Omental fat pad (tissue), 4 donors: ENCODE measurements at places on chromosomes 13 and 19. TPM values are rescaled to one million over a fixed set of nuclear protein-coding genes. Genes with fewer than 3 reads are reported as not detected.

- DNase-seq, result no peak
These were observed at the start of gene LRRC25 for GRCh38 chr19:18397242-18398202. LRRC25 (minus strand) TSS chr19:18397622; CDS start chr19:18396963, 659 bp downstream.

Gene IL12RB1
- 1.9 TPM for total RNA-seq

Gene GNG7
- 1.3 TPM for total RNA-seq

DNA sequence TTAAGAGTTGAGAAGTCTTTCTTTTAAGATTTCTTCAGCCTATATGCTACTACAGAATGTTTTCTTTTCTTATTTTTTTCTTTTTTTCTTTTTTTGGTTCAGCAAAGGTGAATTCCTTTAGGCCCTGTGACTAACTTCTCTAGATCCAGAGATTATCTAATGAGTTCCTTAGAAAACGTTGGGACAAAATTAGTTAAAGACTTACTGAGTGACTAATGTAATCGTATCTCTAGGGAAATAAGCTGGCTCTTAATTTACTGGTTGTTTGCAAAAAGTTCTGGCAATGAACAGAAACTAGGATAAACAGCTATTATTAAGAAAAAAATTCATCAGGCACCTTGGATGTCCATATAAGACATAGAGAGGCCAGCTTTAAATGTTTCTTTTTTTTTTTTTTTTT lies 30.7 kb upstream of the CSNK1A1L start:
- DNase-seq, result no peak

Gene OR7A5
- total RNA-seq, result not detected

DNA sequence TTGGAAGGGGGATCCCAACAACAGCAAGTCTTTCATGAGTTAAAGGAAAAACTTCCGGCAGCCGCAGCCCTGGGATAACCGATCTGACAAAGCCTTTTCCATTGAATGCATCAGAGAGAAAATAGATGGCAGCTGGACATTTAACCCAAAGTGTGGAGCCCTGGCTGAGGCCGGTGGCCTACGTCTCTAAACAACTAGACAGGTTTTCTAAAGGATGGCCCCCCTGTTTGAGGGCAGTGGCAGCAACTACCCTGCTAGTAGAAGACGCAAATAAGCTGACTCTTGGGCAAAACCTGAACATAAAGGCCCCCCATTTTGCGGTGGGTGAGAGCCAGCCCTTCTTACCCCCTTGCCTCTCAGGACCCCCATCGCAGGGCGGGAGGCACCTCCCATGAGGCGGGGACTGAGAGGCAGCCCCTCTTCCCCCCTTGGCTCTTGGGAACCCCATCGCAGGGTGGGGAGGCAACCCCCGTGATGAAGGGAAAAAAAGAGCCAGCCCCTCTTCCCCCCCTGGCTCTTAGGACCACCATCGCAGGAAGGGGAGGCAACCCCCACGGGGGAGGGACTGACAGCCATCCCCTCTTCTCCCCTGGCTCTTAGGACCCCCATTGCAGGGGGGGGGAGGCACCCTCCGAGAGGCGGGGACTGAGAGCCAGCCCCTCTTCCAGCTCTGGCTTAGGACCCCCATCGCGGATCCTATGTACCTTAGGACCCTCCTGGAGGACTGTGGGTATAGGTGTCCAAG lies 2422.9 kb upstream of the PCDH20 start:
- DNase-seq, result no peak

DNA sequence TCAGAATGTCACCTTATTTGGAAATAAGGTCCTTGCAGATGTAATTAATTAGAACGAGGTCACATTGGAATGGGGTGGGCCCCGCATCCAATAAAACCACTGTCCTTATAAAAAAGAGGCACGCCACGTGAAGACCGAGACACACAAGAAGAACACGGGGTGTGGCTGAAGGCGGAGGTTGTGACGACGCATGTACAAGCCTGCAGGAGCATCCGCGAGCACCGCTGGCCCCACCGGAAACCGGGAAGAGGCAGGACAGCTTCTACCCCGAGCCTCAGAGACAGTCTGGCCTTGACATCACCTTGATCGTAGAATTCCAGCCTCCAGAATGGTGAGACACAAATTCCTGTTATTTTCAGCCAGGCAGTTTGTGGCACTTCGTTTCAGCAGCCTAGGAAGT lies 177.9 kb downstream of the COL4A1 start:
- no peak for DNase-seq

Gene WASF3
- total RNA-seq, result 46.3 TPM

GRCh38 chr19:33357556-33357955 lies 16.0 kb upstream of the CEBPG start:
- no peak for DNase-seq
